ENCODE measurements at places on chromosomes 2 and 18.

GRCh38 chr2:82811946-82812345 is 1647.1 kb downstream of the SUCLG1 start:
- DNase-seq = no peak

DNA sequence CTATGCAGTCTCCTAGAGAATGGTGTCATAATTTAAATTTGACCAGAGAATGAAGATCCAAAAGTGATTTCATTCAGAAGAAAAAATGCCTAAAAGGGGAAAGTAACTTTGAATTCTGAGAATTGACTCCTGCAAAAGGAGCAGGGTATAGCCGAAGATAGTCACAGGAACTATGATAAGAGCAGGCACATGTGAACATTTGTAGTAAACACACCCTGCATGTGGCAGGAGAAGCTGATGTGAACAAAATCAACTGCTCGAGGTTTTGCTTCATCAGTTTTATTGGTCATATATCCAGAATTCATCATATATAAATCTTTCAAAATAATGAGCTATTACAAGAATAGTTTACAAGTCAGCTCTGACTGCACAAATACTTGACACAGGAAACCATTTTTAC is 14.0 kb downstream of the MCFD2 start:
- DNase-seq = no peak

GRCh38 chr2:175852879-175853615 is 149.0 kb downstream of the LNPK start:
- no peak for DNase-seq

DNA sequence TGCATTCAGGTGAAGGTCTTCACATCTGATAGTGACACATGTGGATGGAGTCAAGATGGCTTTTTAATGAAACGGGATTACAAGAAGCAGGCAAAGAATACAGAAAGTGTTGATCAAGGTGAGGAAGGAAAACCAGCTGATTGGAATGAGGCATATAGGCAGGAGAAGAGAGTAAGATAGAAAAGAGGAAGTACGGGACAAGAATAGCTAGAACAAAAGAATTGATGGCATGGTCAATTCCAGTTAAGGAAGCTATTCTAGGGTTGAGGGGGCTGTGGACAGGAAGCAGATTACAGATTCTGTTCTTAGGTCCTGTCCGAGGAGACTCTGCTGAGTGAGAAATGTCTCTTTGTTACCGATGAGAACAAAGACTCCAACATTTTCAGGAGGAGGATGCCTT is 13.2 kb upstream of the NCK2 start:
- no peak for DNase-seq

GRCh38 chr2:72181616-72182015 is 34.0 kb upstream of the CYP26B1 start:
- DNase-seq = no peak

- no peak for DNase-seq
These were observed 4.0 kb downstream of the HES6 start for GRCh38 chr2:238235856-238236255.

DNA sequence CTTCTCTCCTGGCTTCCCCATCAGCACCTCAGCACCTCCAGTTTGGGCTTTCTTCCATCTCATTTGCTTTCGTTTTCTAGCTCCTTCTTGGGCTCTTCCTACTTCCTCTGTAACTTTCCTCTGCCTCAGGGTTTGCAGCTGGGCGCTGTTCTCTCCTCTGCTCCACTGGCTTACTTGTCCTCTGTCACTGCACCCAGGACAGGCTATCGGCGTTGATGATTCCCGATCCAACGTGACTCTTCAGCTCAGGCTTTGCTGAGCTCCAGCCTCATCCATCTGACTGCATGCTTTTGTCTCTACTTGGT is 362.4 kb downstream of the CYRIA start:
- no peak for DNase-seq
